ENCODE measurements at places on chromosomes 3 and 15.

GRCh38 chr3:183400352-183400751 is 28.1 kb downstream of the MCF2L2 start:
- DNase-seq: no peak

- no peak for DNase-seq
Measured at GRCh38 chr3:56253941-56254665, 214.2 kb downstream of the ERC2 start.

- no peak for DNase-seq
Measured at GRCh38 chr3:52920841-52921240, 23.5 kb upstream of the STIMATE start.

GRCh38 chr3:105490045-105490444 is 123.3 kb downstream of the ALCAM start:
- DNase-seq: no peak

- no peak for DNase-seq
Measured at GRCh38 chr3:3086239-3086638, 23.9 kb downstream of the IL5RA start.

DNA sequence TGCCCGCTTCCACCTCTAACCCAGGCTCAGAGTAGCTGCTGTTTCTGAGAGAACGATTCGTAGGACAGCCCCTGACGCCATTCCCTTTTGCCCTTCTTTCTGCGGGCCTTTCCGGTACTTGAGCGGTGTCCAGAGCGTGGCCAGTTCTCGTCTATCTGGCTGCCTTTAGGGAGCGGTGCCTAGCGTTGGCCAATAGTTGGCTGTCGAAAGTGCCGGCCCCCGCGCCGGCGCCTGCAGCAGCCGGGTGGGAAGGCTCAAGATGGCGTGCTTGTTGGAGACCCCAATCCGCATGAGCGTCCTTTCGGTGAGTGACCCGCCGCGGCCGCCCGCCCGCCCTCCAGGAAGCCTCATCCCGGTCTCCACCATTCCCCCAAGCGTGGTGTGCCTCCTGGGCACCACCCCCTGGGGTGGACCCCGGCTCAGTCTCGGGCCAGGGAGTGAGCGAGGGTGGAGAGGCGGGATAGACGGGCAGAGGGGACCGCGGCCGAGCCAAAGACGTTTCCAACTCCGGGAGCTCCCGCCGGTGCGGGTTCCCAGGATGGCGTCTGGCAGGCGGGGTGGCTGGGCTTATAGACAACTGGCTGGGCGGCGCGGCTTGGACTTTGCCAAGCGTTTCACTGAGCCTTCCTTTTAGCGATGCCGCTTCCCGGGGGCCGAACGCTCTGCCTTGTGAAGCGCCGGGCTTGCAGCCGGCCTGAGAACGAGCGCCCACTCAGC is at the start of gene ARMC8:
Gene ARMC8 (plus strand): TSS at position 6 of the 717 bp plus-strand sequence. CDS start 254 bp downstream, at position 260.
- peak; percentile 50 for DNase-seq

DNA sequence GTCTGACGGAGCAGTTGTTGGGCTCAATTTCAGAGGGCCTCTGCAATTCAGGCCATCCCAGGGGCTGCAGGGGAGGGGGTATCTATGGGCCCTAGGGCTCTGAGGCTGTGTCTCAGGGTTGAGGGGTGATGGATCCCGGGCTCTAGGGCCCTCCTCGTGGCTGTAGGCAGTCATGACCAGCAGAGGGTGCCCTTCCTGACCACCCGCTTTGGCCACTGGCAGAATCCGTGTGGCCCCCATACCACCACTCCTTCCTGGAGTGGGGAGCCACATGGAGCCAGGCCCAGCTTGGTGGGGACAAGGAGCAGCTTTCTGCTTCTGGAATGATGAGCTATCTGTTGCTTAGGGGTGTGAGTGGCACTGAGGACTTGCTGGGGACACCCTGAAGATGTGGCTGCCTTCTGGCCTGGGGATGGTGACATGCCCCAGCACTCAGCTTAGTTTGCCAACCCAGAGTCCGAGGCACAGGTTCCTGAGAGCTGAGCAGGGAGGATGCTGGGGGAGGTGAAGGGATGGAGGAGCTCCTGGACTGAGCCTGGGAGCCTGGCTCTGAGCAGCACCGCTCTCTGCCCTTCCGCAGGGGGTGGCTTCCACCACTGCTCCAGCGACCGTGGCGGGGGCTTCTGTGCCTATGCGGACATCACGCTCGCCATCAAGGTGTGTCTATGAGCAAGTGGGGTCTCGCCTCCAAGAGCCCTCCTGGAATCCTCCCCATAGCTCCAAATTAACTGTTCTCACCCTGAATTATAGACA is 20.2 kb downstream of the HDAC11 start:
- no peak for DNase-seq

DNA sequence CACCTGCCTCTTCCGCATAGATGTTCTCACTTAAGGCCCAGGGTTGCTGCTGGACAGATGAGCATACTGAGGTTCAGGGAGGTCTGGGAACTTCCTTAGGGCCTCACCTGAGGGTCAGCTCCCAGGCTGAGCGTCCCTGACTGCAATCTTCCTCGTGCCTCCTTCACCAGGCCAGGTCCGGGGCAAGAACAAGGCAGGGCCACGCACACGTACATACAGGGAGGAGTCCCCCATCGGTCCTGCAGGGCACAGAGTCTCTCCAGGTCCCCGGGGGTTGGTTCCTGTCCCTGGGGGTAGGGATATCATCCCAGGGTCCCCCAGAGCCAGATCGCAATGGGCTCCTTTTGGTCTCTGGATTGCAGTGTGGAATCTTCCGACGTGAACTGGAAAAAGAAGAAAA is 130.1 kb downstream of the LRRK1 start:
- no peak for DNase-seq

DNA sequence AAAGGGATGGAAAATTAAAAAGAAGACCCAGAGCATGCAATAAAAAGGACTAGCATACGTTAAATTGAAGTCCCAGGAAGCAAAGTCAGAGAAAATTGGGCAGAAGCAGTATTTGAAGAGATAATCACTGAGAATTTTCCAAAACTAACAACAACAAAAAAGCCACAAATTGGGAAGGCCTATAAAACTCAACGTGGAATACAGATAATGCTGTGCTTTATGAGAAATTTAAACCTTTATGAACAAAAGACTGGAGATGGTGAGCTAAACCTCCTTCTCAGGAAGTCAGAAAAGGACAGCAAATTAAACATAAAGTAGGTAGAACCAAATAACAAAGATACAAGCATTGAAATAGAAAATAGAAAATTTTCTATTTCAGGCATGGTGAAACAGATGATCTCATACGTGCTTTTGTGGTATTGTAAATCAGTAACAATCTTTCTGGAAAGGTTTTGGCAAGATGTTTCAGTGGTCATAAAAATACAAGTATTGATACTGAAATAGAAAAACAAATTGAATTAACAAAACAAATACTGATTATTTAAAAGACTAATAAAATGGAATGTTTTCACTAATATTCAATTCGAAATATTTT is 55.6 kb downstream of the LYSMD4 start:
- no peak for DNase-seq

GRCh38 chr15:78321041-78321570 is 19.0 kb upstream of the CRABP1 start:
- DNase-seq: no peak

- no peak for DNase-seq
Measured at GRCh38 chr15:65414841-65415621, 7.7 kb downstream of the IGDCC4 start.

DNA sequence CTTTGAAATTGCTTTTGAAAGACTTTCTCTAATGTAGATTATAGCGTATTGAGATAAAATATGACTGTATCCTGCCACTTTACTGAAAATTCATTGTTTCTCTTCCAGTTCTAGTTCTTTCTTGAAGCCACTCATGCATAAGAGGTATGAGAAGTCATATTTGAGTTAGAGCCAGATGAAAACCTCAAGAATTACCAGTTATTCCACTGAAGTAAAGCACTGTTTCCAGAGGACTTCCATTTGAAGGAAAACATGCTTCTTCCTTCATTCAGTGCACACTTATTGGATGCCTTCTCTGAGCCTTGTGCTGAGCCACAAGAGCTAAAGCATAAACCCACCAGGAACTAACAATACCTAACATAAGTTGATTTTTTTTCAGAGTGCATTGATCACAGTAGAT is 513.4 kb downstream of the ZNF385D start:
- DNase-seq: no peak

- no peak for DNase-seq
Measured at GRCh38 chr3:187994221-187995042, 159.5 kb upstream of the LPP start.

DNA sequence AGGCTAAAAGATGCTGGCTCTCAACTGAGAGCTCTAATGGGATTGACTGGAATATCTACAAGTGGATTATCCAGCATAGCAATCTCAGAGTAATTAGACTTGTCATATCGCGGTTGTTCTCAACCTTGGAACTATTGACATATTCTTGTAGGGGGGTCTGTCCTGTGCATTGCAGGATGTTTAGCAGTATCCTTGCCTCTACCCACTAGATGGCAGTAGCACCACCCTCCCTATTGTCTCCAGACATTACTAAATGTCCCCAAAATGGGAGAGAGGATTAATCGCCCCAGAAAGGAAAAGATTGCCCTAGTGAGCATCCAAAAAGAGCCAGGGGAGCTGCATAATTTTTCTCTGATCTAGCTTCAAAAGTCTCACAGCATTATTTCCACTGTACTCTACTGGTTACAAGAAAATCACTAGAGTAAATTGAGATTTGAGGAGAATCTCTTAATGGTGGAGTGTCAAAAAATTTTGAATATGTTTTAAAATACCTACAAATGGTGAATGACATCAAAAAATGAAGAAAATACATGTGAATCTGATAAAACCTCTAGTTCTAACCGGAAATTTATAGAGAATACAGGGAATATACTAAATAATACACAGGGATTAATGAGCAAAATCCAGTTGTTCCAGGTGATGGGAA is 388.2 kb upstream of the AGTR1 start:
- no peak for DNase-seq

GRCh38 chr3:71162221-71162620 is 421.3 kb downstream of the FOXP1 start:
- DNase-seq: no peak

DNA sequence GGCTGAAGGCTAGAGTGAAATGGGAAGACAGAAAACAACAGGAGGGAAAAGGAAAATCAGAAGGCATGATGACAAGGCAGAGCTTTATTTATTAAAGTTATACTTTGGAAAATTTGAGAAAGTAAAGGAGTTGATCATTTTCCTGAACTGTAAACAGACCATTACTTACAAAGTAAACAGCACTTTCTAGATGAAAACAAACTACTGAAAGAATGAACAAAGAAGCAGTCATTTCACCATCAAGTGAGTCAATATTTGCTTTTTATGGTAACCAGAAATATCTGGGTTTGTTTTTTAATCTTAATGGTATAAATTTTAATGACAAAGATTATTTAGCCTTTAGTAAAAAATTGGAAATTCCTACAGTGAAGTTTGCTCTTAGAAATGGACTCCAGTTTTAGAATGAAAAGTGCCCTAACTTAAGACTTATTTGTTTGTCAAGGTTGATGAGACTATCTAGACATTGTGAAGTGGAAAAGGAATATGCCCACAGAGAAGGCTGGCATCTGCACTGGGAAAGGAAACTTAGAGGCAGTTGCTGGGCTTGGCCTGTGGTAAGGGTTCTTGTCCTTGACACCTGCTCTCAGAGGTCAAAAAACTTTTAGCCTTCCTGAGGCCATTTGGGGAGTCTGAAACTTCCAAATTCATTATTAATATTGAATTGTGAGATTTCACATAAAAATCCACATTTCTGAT is 47.2 kb downstream of the SPTSSB start:
- no peak for DNase-seq

DNA sequence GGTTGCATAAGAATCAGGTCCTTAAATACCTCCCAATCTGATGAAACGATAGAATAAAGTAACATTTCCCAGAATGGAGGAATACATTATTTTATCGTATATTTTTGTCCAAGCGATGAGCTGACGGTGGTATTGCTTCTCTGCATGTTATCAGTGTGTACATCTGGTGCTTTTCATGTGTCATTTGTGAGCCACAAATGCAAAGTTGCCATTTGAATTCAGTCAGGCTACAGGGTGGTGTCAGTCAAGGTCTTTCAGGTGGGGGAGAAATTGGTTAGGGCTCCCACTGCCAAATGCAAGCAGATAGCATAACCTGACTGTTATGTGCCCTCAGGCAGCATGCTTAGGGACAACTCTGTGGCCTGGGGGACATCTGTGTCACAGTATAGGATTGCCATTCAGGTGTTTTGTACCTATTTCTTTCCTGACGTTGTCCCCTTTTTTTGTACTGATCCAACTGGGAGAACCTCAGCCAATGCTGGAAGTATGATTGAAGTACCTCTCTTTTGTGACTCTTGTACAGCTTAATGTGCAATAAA is 26.5 kb upstream of the TIMP4 start:
- DNase-seq: no peak

DNA sequence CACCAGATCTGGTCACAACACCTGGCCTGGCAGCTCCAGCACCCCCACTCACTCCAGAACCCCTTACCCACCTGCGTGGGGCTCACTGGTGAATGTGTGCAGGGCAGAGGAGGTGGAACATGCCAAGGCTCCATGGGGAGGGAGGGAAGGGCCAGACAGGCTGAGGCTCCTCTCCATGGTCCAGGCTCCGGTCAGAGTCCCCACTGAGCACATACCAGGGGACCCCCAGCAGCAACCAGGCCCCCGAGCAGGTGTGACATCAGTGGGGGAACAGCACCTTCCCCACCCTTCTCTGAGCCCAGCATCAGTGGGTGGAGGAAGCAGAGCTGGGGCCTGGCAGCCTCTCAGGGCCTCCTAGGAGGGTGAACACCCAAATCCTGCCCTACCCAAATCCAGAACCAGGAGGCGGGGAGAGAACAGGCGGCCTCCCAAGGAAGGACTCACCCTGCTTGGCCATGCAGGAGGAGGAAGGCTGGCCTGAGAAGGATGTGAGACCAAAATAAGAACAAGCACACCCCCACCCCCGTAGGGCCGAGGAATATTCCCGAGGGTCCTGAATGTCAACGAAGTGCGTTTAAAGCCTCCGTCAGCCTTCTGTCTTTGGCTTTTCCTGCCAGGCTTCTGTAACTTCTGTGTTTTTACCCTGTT is 1.1 kb upstream of the GP9 start:
- DNase-seq: no peak

DNA sequence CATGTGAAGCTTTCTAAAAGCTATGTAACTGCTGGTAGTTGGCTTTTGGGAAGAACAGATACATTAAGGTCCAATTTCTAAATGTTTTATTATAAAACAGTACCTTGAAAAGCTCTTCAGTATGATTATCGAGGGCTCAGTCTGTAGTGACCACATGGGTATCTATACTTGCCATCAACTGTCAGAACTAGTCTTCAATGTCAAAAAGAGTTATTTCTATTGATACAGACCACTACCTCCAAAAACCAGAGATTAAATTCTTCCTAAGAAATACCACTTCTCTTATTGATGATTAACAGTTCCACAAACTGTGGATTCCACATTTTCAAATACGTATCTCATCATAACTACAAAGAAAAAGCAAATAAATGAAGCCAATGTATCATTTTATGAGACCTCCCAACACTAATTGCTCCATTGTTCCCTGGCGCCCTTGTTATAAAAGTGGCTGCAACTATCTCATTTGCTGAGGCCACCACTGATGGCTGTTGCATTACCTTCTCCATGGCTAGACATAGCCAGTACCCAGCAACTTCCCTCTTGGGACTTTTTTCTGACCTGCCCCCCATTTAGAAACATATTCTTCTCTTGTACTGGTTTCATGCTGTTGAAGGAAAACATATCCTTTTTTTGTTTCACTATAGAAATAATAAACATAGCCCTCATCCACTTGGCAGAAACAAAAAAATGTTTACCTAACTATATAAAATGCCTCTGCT is 33.9 kb upstream of the MBNL1 start:
- no peak for DNase-seq

Data from activated naive CD4-positive, alpha-beta T cell (primary cell).